Lung microvascular endothelial cell (primary cell): ENCODE measurements at places on chromosomes 2 and 18. TPM values are rescaled to one million over a fixed set of nuclear protein-coding genes. Genes with fewer than 3 reads are reported as not detected.

- DNase-seq: peak; percentile 85
These were observed 395.3 kb downstream of the TSN start for GRCh38 chr2:122150524-122151280.

DNA sequence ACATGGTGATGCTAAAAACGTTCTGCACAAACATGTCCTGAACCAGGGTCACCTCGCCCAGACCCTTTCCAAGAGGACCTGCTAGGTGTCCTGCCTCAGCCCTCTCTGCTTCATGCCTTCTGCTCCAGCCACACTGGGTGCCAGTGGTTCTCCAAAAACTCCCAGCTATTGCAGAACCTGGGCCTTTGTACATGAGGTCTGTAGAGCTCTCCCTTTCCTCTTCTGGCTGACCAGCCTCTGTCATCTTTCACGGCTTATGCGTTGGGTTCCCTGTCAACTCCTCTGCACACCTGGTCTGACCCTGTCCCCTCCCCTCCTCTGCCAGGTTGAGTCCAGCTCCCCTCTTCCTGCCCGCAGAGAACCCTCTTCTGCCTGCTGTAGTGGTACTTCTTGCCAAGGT is 35.5 kb upstream of the IGFBP5 start:
- DNase-seq: no peak

DNA sequence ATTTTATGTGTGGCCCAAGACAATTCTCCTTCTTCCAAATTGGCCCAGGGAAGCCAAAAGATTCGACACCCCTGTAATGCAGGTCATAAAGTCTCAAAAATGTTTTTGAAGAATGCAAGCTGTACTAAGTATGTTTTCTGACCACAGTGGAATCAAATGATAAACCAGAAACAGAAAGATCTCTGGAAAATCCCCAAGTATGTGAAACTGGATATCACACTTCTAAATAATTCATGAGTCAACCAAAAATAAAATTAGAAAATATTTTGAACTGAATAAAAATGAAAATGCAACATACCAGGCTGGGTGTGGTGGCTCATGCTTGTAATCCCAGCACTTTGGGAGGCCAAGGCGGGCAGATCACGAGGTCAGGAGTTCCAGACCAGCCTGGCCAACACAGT is 34.1 kb upstream of the UBE2F start:
- DNase-seq: no peak

DNA sequence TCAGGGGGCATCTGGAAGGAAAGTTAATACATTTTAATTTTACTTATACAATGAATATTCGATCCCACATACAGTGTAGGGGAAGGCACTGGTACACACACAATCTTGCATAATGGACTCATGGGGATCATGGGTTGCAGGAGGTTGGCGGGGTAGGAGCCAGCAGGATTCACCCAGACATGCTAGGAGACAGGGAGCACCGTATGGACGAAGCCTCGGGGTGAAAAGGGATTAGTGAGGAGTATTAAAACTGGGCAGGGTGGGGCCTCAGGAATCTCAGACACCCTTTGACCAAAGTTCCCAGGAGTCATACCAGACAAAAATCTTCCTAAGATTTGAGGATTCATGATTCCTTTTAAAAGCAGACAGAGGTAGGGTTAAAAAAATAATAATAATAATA is 140.8 kb downstream of the BCL11A start:
- DNase-seq: no peak

AKAIN1 gene
- total RNA-seq: not detected in 2 replicates

NEDD4L gene
- total RNA-seq: 9.7 and 10.5 TPM in 2 replicates

- DNase-seq: no peak
These were observed 27.1 kb downstream of the RRM2 start for GRCh38 chr2:10149635-10150034.

FAM124B gene
- 13.3 and 64.9 TPM in 2 replicates for total RNA-seq

DNA sequence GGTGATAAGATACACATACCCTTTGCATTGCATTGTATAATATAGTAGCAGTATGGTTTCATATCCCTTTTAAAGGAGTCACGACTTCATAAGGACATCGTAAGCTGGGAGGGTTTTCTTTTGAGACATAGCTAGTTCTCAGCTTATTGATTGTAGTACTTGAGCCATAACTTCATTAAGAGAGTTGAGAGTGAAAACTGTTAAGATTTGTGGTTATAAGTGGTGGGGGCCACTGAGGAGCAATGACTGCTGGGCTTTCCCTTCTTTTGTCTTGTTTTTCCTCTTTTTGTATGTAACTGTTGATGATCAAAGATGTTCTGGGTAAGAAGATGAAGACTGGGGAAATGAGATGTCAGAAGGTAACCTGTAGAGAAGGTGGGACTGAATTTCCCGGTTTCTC is 11.0 kb downstream of the EIF5B start:
- no peak for DNase-seq

ADD2 gene
- 2.0 and 7.2 TPM in 2 replicates for total RNA-seq

DNA sequence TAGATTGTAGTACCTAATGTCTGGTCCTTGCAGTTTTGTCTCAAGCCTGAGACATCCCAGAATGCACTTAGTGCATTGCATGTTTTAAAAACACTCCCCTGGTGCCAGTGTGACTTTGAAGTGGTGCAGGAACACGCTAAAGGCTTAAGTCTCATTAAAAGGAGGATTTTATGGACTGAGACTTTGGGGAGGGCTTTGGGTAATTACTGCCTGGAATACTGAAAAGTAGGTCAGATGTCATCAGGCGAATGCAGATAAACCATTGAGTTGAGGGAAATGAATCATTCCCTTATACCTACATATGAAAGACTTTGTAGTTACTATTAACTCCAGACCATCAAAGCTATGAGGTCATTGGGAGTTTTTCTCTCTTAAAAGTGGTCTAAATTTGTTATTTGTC is 3.0 kb upstream of the OSBPL1A start:
- peak; percentile 5 for DNase-seq

FAP gene
- under 0.01 and 0.20 TPM in 2 replicates for total RNA-seq

DARS1 gene
- 24.4 and 36.0 TPM in 2 replicates for total RNA-seq

DNA sequence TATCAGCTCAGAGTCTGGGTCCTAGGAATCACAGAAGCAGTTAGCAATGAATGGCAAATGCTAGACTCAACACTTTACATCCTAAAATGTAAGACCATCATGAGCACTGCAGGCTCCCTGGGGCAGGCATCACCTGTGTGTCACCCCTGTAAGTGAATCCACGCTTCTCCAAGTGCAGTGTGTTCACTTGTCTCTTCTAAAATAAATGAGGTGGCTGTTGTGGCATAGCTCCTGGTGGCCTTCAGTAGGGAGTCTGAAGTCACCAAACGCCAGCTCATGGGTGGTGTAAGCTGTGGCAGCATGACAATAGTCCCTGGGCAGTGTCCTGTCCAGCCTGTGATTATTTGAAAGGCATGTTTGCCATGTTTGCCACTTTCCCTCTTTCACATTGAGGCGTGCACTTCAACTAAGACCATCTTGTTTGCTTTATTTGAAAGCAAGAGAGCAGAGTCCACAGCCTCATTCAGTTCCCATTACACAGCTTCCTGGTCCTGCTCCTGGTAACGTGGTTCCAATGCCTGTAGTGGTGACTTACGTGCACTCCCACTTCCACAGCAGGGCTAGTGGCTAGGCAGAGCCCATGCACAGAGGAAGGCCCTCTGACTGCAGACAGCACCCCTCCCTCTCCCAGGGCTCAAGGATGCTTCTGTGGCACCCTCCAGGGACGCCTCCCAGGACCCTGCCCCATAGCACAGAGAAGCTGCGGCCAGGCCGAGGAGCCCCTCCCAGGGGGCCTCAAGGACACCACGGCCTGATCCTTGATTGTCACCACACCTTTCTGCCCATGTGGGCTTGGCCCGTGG is 24.3 kb downstream of the COA5 start:
- no peak for DNase-seq

ORMDL1 gene
- 23.5 and 32.1 TPM in 2 replicates for total RNA-seq

- no peak for DNase-seq
These were observed 30.4 kb downstream of the PTPRM start for GRCh38 chr18:7597500-7597899.

- no peak for DNase-seq
These were observed 9.1 kb downstream of the SEPTIN2 start for GRCh38 chr2:241324775-241325174.

DNA sequence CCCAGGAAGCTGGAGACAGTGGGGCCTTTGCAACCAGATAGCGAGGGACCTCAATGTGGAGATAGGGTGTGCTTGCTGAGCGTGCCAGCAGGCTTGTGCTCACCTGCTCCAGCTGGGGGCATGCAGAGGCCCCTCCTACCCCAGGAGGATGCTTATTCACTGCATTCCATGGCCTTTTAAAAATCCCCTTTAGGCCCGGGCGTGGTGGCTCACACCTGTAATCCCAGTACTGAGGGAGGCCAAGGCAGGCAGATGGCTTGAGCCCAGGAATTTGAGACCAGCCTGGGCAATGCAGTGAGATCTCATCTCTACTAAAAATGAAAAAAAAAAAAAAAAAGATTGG is 54.5 kb downstream of the ODC1 start:
- DNase-seq: no peak

- no peak for DNase-seq
These were observed 419.0 kb downstream of the FBXO15 start for GRCh38 chr18:73728657-73729056.

DNA sequence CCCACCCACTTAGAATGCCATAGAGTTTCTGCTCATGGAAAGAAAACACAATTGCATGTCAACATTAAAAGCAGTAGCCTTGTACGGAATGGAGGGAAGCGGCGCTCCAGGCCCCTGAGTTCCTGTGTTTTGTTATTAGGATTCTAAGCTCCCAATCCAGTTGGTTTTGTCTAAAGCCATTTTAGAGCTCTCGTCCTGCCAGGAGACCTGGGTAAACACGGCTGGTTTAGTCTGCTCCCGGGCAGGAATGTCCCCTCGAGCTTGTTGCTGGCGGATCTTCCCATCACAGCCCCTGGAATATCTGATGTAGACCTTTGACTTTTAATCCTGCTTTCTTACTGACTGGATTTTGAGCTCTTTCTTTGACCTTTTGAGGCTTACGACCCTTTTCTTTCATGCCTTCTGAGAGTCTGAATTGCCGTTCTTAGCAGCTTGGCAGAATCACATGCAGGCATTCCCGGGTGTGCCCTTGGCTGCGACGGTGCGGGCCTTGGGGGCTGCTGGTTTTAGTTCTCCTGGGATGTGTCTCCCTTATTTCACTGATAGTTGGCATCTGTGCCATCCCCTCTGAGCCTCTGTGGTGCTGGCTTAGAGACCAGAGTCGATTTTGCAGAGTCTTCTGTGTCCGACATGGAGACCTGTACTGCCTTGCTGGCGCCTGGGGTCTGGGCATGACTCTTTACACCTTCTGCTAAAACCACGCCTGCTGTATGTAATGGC is 25.4 kb downstream of the GREB1 start:
- DNase-seq: peak; percentile 10

- DNase-seq: no peak
These were observed 334.4 kb upstream of the DLGAP1 start for GRCh38 chr18:4789506-4789905.

PREB gene
- total RNA-seq: 24.2 and 36.7 TPM in 2 replicates

OXER1 gene
- total RNA-seq: not detected in 2 replicates

- no peak for DNase-seq
These were observed 162.0 kb upstream of the MSH6 start for GRCh38 chr2:47620770-47621437.

CCL20 gene
- total RNA-seq: 0.60 and 2.8 TPM in 2 replicates

NEMP2 gene
- total RNA-seq: 1.5 and 1.8 TPM in 2 replicates

DNA sequence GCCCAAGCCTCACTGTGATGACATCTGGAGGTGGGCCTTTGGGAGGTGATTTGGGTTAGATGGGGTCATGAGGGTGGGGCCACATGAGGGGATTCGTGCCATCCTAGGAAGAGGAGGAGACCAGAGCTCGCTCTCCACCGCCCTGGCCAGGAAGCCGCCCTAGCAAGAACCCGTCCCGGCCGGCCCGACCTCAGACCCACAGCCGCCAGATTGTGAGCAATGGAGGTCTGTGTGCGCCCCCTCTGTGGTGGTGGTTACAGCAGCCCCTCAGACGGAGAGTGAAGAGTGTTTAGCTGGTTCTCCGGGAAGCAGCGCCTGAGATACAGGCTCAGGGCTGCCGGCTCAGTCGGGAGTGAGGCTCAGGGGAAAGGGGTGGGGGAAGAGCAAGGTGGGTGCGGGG is 83.3 kb downstream of the RTP5 start:
- DNase-seq: no peak

DNA sequence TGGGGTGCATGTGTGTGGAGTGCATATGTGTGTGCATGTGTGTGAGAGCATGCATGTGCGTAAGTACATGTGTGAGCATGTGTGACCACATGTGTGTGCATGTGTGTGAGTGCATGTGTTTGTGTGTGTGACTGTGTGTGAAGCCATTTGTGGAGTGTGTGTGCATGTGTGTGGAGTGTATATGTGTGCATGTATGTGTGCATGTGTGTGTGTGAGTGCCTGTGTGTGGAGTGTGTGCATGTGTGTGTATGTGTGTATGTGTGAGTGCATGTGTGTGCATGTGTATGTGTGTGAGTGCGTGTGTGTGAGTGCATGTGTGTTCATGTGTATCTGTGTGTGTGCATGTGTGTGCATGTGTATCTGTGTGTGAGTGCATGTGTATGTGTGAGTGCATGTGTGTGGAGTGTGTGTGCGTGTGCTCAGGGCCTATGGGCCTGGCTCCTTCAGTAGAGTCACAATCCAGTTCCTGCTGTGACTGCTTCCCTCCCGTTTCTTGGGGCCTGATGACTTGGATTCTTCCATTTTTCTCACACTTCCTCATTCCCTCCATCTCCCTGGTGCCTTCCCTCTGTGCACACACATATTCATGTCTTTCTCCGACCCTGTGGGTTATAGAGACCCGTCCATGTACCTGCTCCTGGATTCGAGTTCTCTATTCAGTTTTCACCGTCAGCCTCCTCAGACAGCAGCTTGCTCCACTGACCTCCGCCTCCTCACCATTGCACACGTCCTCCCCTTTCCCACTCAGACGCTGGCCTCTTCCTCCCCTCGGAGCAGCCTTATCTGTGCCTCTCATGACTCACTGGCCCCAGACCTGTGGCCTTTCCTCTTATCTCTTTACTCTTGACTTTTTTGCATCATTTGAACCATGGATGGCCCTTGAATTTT is 25.2 kb downstream of the TOGARAM2 start:
- DNase-seq: no peak

GRCh38 chr2:43073401-43073825 is 153.0 kb downstream of the ZFP36L2 start:
- peak; percentile 34 for DNase-seq

MC2R gene
- not detected in 2 replicates for total RNA-seq

TMEM185B gene
- 19.2 and 33.3 TPM in 2 replicates for total RNA-seq

DNA sequence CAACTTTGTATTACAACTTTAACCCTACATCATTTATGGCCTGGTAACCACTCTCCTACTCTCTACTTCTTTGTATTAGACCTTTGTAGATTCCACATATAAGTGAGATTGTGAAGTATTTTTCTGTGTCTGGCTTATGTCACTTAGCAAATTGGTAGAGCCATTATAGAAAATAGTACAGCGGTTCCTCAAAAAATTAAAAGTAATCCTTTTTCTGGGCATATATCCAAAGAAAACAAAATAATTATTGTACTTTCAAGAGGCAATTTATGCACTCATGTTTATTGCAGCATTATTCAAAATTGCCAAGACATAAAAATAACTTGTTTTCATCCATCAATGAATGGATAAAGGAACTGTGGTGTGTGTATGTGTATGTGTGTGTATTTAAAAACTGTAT is 537.5 kb upstream of the FSIP2 start:
- DNase-seq: no peak
